Renal cortex interstitium (tissue), 15 donors: ENCODE measurements at places on chromosomes 16 and 17. TPM values are rescaled to one million over a fixed set of nuclear protein-coding genes. Genes with fewer than 3 reads are reported as not detected.

Gene KCNH6
- 2.7 TPM for polyA plus RNA-seq

Gene ATP2A1
- 4.6 TPM for polyA plus RNA-seq

Gene DNAAF1
- 4.2 TPM for polyA plus RNA-seq

Gene ABCC12
- 0.13 TPM for polyA plus RNA-seq

Gene EVI2A
- polyA plus RNA-seq = 1.6 TPM

Gene HBA1
- 749 TPM for polyA plus RNA-seq

Gene KRTAP17-1
- polyA plus RNA-seq = 0.17 TPM

Gene ZFP3
- 13.9 TPM for polyA plus RNA-seq

Gene KRTAP3-2
- not detected for polyA plus RNA-seq

Gene MT3
- 1.3 TPM for polyA plus RNA-seq

Gene AOC2
- 0.92 TPM for polyA plus RNA-seq

Gene RNF167
- 125 TPM for polyA plus RNA-seq

Gene HES7
- polyA plus RNA-seq = 0.17 TPM

Gene OTOA
- 0.06 TPM for polyA plus RNA-seq

Gene CSH2
- 0.33 TPM for polyA plus RNA-seq

Gene PFAS
- polyA plus RNA-seq = 41.2 TPM

Gene TEDC2
- 14.2 TPM for polyA plus RNA-seq

Gene CLEC19A
- polyA plus RNA-seq = 0.27 TPM

Gene C1QL1
- 3.6 TPM for polyA plus RNA-seq

Gene SNRNP25
- polyA plus RNA-seq = 36.0 TPM

Gene SOX8
- 2.9 TPM for polyA plus RNA-seq

Gene NPIPB9
- polyA plus RNA-seq = 2.4 TPM

Gene USP43
- 7.1 TPM for polyA plus RNA-seq

Gene HOXB3
- polyA plus RNA-seq = 169 TPM

Gene BEAN1
- 1.7 TPM for polyA plus RNA-seq

Gene APOH
- 0.19 TPM for polyA plus RNA-seq

Gene TMEM238L
- 1.9 TPM for polyA plus RNA-seq

Gene EMP2
- 22.7 TPM for polyA plus RNA-seq

Gene NPIPA2
- not detected for polyA plus RNA-seq

Gene KRT40
- not detected for polyA plus RNA-seq

Gene ZNF287
- 10.0 TPM for polyA plus RNA-seq

Gene TP53TG3B
- polyA plus RNA-seq = not detected

Gene HCRT
- polyA plus RNA-seq = not detected

Gene TBC1D3H
- polyA plus RNA-seq = not detected

Gene PIPOX
- 9.5 TPM for polyA plus RNA-seq

Gene UNC45B
- 0.27 TPM for polyA plus RNA-seq

Gene HOXB7
- 52.0 TPM for polyA plus RNA-seq

Gene KRTAP9-2
- polyA plus RNA-seq = not detected

Gene FOXJ1
- 16.7 TPM for polyA plus RNA-seq

Gene KRT23
- 0.94 TPM for polyA plus RNA-seq

Gene TBC1D28
- not detected for polyA plus RNA-seq

Gene C1QTNF1
- 2.9 TPM for polyA plus RNA-seq

Gene MT4
- not detected for polyA plus RNA-seq

Gene CDRT15
- 1.1 TPM for polyA plus RNA-seq

Gene ZNF205
- 18.0 TPM for polyA plus RNA-seq

Gene DECR2
- 47.6 TPM for polyA plus RNA-seq

Gene SERPINF2
- 101 TPM for polyA plus RNA-seq
